Caco-2 (cell line): ENCODE measurements at places on chromosomes 4 and X. TPM values are rescaled to one million over a fixed set of nuclear protein-coding genes. Genes with fewer than 3 reads are reported as not detected.
A peak's percentile ranks its signal among the peaks of the same experiment; 100 is the strongest.

Gene NR3C2
- 0.12 and 0.16 TPM in 2 replicates for total RNA-seq

Gene CSAG1
- total RNA-seq: not detected in 2 replicates

Gene TCEAL5
- total RNA-seq: not detected in 2 replicates

Gene UCP1
- 0.51 and 0.54 TPM in 2 replicates for total RNA-seq

Gene USP17L15
- total RNA-seq: not detected in 2 replicates

Gene LRRC66
- total RNA-seq: 0.09 TPM in 1 of 2 replicates, not detected in the other

Gene SLC49A3
- total RNA-seq: 0.20 TPM in 1 of 2 replicates, not detected in the other

Gene XAGE3
- total RNA-seq: 3.9 and 11.6 TPM in 2 replicates

DNA sequence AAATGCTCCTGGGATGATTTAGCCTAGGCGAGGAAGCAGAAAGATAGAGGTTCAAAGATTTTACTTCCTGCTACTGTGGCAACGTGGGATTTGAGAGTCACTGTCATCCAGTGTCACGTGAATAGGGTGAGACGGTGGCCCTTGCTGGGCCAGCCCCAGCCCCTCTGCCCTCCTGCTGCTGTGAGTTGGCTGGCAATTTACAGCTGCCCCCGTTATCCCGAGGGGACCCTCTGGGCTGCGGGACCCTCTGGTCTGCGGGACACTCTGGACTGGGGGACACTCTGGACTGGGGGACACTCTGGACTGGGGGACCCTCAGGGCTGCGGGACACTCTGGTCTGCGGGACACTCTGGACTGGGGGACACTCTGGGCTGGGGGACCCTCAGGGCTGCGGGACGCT is 765.4 kb downstream of the TRIML1 start:
- H3K4me3 ChIP-seq: no peak overlapping the region
- no peak overlapping the region for H3K27ac ChIP-seq
- DNase-seq: no peak
- no peaks in the 10 kb centered on the region for H3K4me1 ChIP-seq
- no peaks in the 10 kb centered on the region for H3K36me3 ChIP-seq
- H3K27me3 ChIP-seq: no peaks in the 10 kb centered on the region

- no peak for DNase-seq
- no peaks in the 10 kb centered on the region for H3K4me1 ChIP-seq
- no peak overlapping the region for H3K27ac ChIP-seq
- no peak overlapping the region for H3K4me3 ChIP-seq
Observed at GRCh38 chr4:105622269-105622668, 69.8 kb downstream of the ARHGEF38 start.

DNA sequence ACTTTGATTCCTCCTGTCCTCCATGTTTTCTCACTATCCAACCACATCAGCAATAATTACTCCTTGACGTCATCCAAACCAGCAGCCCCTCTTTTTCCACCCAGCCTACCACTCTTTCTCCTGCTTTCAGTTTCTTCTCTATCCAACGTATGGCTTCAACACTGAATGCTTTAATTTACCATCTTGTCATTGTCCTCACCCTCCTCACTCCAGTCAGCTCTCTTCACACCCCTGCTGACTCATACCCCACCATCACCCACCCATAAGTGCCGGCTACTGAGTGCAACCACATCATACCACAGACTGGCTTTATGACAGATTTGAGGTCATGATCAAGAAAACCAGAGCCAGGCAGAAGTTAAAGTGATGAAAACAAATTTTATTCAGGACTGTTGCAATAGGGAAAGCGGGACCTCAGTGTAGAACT is 9.8 kb upstream of the ANXA5 start:
- H3K4me3 ChIP-seq: no peak overlapping the region
- no peak overlapping the region for H3K27ac ChIP-seq
- DNase-seq: no peak
- H3K4me1 ChIP-seq: no peaks in the 10 kb centered on the region
- H3K36me3 ChIP-seq: no peaks in the 10 kb centered on the region
- no peaks in the 10 kb centered on the region for H3K27me3 ChIP-seq

- no peak for DNase-seq
- H3K4me1 ChIP-seq: peaks cover 8% of the 10 kb centered on the region; the same call in 1 of the 2 replicates
- H3K27ac ChIP-seq: no peak overlapping the region
- no peaks in the 10 kb centered on the region for H3K36me3 ChIP-seq
- H3K27me3 ChIP-seq: no peaks in the 10 kb centered on the region
Observed at GRCh38 chrX:16517039-16517605, 132.8 kb upstream of the S100G start.

GRCh38 chrX:51851507-51852085 is 41.8 kb upstream of the MAGED1 start:
- H3K36me3 ChIP-seq: no peaks in the 10 kb centered on the region
- no peaks in the 10 kb centered on the region for H3K4me1 ChIP-seq
- no peaks in the 10 kb centered on the region for H3K27me3 ChIP-seq
- no peak overlapping the region for H3K4me3 ChIP-seq

DNA sequence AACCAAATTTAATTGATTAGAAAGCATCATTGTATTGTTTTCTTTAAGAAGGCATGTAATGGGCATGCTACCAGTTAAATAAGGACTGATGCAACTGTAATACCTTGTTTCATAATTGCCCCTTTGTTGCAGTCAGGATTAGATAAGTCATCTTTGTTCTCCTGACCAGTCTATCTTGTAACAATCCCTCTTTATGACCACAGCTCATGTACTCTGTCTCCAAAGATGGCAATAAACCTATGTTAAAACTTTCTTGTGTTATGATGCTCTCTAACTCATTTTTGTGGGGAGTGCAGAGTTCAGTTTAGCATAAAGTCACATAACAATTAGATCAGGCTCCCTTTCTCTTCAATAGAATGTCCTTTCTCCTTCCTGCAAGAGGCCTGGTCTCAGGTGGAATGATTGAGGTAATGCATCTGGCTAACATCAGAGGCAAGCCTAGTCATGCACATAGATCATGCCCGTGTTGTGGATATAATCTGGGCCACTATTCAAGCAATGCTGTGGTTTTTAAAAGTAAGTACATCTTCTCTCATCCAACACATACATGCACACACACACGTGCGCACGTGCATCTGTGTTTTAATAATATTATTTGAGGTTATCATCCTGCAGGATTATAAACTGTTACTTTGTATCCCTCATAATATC is 45.6 kb downstream of the TMEM154 start:
- H3K4me1 ChIP-seq: peaks cover 21% of the 10 kb centered on the region
- DNase-seq: peak; percentile 17
- peak overlapping the region; percentile 80 for H3K27ac ChIP-seq
- H3K27me3 ChIP-seq: no peaks in the 10 kb centered on the region

DNA sequence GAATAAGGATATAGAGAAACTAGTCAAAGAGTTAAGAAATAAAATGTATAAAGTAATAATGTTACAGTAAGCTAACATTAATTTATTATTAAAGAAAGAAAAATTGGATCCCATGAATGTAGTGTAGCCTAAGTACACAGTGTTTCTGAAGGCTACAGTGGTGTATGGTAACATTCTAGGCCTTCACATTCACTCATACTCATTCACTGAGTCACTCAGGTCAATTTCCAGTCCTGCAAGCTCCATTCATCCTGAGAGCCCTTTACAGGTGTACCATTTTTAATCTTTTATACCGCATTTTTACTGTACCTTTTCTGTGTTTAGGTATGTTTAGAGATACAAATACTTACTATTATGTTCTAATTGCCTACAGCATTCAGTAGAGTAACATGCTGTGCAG is 120.6 kb upstream of the AGA start:
- no peaks in the 10 kb centered on the region for H3K36me3 ChIP-seq
- no peak for DNase-seq
- no peak overlapping the region for H3K4me3 ChIP-seq

DNA sequence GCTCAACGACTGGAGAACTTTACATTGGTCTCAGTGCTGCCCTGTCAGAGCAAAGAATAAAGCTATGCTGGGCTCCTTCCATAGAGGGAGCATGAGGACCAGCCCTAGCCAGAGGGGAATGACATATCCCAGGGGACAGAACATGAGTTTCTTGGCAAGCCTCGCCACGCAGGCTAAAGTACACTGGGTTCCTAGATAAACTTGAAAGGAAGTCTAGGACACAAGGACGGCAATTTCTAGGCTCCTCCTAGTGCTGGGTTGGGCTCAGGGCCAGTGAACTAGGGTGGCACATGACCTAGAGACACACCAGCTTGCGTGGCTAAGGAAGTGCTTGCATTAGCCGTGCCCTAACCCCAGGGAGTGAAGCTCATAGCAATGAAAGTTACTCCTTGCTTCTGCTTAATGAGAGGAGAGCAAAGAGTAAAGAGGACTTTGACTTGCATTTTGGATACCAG is 141.0 kb downstream of the MAB21L2 start:
- DNase-seq: peak; percentile 68
- no peaks in the 10 kb centered on the region for H3K27me3 ChIP-seq
- H3K4me1 ChIP-seq: peaks cover 11% of the 10 kb centered on the region; the same call in 1 of the 2 replicates
- peaks cover 1% of the 10 kb centered on the region; the same call in 1 of the 2 replicates for H3K36me3 ChIP-seq
- no peak overlapping the region for H3K4me3 ChIP-seq

DNA sequence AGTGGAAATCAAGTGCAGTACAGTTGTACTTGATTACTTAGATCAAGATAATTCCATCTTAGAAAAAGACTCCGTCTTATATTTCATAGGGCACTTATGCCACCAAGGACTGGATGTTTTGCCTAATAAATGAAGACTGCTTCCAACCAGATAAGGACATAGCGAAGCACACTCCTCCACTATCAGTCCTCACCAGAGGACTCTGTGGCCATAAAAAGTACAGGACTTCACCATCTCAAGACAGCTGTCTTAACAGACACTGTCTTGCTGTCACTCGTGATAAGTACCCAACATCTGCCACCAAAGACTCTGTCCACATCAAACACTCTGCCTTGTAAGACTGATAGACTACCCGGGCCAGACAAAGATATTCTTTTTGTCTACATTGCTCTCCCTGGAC is 352.0 kb downstream of the TRAM1L1 start:
- H3K36me3 ChIP-seq: no peaks in the 10 kb centered on the region
- no peak overlapping the region for H3K27ac ChIP-seq

DNA sequence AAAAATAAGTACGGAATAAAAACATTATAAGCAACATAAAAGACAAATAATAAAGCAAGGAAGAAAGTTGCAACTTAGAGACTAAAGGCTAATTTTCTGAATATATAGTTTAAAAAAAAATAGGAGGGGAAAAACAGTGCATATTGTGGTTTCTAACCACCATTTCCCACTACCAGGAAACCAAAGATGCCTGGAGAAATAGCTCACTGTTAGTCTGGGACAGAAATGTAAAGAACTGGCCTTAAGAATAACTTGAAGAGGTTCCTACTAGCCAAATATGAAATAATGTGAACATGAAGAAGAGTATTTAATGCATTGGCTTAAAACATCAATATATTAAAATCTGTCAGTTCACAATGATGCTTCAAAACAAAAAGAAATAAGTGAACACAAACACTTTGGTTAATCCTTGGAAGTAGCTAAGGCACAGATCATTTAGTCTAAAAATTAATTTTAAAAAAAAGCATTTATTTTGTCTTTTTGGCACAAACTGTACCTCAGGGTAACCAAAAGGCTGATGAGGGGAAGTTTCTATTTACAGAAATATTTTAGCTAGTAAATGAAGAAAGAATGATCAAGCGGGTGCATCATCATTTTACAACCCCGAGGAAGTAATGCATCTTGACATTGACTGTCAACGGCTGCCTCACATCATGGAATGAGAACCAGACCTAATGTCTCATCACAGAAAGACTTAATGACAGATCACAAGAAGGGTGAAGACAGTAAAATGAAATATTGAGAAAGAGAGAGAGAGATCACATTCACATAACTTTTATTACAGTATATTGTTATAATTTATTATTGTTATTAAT is 297.2 kb upstream of the LDB2 start:
- H3K4me3 ChIP-seq: no peak overlapping the region
- H3K4me1 ChIP-seq: no peaks in the 10 kb centered on the region
- no peaks in the 10 kb centered on the region for H3K27me3 ChIP-seq
- no peak for DNase-seq
- no peaks in the 10 kb centered on the region for H3K36me3 ChIP-seq

DNA sequence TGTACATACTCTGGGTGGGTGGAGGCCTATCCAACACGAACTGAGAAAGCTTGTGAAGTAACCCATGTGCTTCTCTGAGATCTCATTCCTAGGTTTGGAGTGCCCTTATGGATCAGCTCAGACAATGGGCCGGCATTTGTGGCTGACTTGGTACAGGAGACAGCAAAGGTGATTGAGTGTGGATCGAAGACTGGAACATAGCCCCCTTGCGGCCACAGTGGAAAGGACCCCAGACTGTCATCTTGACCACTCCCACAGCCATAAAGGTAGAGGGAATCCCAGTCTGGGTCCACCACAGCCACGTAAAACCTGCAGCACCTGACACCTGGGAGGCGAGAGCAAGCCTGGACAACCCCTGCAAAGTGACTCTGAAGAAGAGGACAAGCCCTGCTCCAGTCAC is 598.0 kb upstream of the AADAT start:
- no peaks in the 10 kb centered on the region for H3K4me1 ChIP-seq
- no peak for DNase-seq
- H3K4me3 ChIP-seq: no peak overlapping the region
- H3K36me3 ChIP-seq: no peaks in the 10 kb centered on the region
- H3K27ac ChIP-seq: no peak overlapping the region
- H3K27me3 ChIP-seq: no peaks in the 10 kb centered on the region

GRCh38 chr4:95761426-95761825 is 78.5 kb upstream of the PDHA2 start:
- H3K36me3 ChIP-seq: no peaks in the 10 kb centered on the region
- H3K4me3 ChIP-seq: no peak overlapping the region
- H3K27me3 ChIP-seq: no peaks in the 10 kb centered on the region
- H3K4me1 ChIP-seq: no peaks in the 10 kb centered on the region
- H3K27ac ChIP-seq: no peak overlapping the region

DNA sequence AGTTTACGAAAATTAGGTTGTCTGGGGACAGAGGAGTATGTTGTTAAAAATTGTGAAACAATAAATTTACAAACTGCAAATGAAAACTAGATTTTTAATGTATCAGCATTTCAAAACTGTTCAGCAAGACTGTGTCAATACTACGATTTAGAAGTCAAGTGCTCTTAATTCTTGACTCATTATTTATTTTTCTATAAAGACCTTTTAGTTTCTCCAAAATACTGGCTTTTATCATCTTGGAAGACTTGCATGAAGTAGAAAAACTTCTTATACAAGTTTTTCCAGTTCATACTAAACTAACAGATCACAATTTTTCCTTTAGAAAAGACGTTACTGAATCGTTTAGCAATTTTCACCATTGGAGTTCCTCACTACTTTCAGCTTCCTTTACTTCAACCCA is 231.4 kb downstream of the PPP3CA start:
- DNase-seq: no peak
- H3K27ac ChIP-seq: no peak overlapping the region
- H3K4me1 ChIP-seq: 0 out of 2 replicates have a peak, but pooled peaks cover 4% of the 10 kb centered on the region
- H3K36me3 ChIP-seq: no peaks in the 10 kb centered on the region
- H3K27me3 ChIP-seq: no peaks in the 10 kb centered on the region
- H3K4me3 ChIP-seq: no peak overlapping the region

GRCh38 chr4:183517781-183518180 is 12.9 kb downstream of the ING2 start:
- no peak overlapping the region for H3K4me3 ChIP-seq
- H3K27me3 ChIP-seq: no peaks in the 10 kb centered on the region
- no peak overlapping the region for H3K27ac ChIP-seq
- H3K4me1 ChIP-seq: no peaks in the 10 kb centered on the region
- no peak for DNase-seq
- H3K36me3 ChIP-seq: no peaks in the 10 kb centered on the region

DNA sequence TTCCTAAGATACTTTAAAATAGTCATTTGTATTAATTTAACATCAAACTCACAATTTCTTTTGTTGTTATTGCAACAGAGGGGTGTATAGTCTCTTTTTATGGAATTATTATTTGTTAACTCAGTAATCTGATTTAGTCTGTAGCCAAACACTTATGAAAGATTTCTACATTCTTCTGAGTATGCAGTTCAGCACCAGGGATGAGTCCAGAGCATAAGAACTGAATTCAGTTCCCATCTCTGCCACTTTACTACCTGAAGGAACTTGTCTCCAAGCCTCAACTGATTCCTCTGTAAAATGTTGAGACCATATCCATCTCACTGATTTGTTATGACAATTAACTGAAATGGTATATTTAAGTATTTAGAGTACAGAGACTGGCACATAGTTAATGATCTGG is 45.5 kb downstream of the METTL14 start:
- no peaks in the 10 kb centered on the region for H3K4me1 ChIP-seq
- no peak overlapping the region for H3K4me3 ChIP-seq
- H3K27ac ChIP-seq: no peak overlapping the region
- no peaks in the 10 kb centered on the region for H3K27me3 ChIP-seq
